ENCODE measurements at places on chromosomes 16 and 17.

GRCh38 chr17:72710834-72711233, 381.7 kb downstream of the SLC39A11 start:
- DNase-seq = peak; percentile 61

GRCh38 chr17:59838052-59838916, 54.5 kb downstream of the TUBD1 start:
- no peak for DNase-seq

DNA sequence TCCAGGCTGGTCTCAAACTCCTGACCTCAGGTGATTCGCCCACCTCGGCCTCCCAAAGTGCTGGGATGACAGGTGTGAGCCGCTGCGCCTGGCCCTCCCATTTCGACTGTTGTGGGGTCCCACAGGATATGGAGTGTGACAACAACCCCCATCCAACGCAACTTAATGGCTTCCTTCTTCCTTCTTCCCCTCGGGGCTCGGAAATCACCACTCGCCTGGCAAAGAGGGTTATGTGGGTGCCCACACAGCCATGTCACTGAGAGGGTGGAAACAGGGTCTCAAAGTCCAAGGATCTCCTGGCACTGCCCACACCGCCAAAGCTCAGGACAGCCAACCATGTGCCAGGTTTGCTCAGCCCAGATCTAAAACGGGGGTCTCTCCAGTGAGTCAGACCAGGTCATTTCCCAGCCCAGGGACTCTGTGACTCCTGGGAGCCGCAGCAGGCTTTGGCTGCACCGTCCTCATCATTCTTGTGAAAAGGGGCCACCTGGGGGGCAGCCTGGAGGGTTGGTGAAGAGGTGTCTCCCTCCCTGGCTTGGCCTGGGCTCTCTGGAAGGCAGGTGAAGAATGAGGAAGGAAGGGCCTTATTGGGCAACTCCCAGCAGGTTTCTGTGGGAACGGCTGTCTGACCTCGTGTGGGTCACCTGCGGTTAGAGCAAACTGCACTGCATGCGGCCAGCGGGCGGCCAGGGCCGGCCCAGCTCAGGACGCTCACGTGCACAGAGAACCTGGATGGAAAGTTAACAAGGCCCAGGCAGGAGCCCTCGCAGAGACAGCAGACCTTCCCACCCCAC, 25.3 kb upstream of the LITAF start:
- DNase-seq = peak; percentile 97

DNA sequence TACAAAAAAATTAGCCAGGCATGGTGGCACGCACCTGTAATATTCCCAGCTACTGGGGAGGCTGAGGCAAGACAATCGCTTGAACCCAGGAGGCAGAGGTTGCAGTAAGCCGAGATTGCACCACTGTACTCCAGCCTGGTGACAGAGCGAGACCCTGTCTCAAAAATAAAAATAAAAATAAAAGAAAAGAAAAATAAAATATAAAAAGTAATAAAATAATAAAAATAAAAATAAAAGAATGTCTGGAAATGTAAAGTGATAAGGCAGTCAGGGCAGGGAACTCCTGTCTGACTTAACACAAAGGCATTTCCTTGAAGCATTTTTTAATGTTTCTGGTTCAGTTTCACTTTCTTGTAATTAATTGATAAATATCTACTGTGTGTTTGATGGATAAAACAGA, 34.7 kb upstream of the DNAJA2 start:
- DNase-seq = no peak

DNA sequence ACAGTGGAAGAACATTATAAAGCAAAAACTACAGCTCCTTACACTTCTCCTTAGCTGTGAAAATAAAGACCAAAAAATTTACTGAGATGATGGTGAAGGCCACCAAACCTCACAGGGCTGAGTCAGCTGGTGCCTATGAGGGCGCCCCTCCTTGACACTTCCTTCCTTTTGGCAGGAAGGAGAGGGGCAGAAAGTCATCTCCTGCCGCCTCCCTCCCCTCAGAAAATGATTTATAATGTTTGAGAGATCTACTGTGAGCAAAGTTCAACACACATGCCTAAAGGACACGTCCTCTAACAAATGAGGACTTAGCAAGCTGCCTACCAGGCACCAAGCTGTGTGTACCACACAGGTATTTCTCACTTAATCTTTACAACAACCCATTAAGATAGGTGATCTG, 245.7 kb downstream of the PRKCA start:
- DNase-seq = no peak

GRCh38 chr17:29514792-29515191, 52.0 kb downstream of the ABHD15 start:
- DNase-seq = no peak

GRCh38 chr16:69880640-69881133, 70.4 kb upstream of the CLEC18A start:
- DNase-seq = no peak

DNA sequence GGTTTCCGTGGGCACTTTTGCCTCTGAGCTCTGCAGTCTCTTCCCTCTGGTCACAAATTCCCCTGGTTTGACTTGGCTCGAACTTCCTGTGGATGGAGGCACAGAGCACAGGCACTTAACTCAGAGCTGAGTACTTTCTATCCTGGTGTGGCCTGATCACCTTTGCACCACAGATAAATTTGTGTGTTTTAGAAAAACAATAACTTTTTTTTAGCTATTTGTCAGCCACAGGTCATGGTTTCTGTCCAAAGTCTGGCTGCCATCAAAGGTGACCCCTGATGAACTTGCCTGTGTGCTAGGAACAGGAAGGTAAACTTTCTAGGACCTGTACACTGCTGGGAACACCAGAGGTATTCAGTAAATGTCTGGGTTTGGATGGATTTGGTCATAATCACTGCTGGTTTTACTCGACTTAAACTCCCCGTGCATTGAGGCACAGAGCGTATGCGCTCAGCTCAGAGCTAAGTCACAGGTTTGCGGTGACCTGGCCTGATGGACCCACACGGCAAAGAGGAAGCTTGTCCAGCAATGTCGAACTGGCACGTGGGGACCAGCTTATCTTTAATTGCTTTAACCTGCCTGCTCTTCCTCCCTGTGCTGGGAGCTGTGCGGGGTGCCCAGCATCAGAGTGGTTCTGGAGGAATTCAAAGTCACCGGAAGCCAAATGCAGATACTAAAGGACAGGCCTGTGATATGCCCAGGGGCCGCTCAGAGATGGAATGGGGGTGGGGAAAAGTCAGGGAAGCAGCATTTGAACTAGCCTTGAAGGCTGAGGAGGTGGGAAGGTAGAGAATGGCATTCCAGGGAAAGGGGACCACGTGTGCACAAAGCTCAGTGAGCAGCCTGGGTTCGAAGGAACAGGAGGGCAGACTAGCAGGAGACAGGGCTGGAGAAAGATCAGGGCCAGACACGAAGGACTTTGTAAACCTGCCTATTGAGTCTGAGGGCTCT, 12.9 kb downstream of the SLC13A5 start:
- no peak for DNase-seq

- DNase-seq = peak; percentile 14
Measured at GRCh38 chr17:41967141-41967920, 736 bp downstream of the CNP start.

GRCh38 chr17:17125136-17126084, 80.7 kb downstream of the PLD6 start:
- DNase-seq = no peak

DNA sequence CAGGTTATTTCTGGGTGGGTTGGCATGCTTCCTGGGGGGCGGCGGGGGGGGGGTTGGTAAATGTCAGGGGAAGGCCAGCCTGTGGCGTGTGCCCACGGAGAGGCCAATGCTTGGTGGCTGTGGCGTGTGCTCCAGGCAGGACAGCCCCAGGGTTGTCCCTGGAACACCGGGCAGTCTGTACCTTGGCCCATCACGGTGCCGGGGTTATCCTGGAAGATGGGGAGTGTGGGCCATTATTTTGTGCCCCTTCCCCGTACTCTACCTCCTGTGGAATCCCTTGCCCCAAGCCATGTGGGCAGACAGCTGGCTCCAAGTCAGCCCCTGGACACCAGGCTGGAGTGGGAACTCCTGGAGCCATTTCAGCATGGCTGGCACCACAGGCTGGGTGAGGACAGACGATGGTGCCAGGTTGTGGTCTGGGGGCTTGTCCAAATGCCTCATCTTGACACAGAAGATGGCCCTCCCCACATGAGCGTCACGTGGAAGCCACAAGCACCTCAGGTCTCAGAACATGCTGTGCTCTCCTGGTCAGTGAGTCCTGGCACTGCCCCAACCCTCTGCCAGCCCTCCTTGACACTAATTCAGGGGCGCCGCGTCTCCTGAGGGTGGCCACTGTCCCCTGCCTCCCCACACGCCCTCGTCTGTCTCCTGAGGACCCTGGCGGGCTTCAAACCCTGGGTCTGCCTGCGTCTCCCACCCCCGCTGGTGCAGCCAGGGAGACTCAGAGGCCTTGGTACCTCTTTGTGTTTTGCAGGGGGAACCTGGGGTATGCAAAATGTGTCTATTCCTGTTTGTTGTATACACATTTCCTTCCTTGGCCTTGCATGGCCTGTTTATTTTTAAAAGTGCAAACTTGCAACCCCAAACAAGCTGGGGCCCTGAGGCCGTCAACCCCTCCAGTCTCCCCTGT, 4.3 kb downstream of the SLC16A3 start:
- DNase-seq = no peak

Data from HL-60 (cell line).